ENCODE measurements at places on chromosomes 12 and 14.
A peak's percentile ranks its signal among the peaks of the same experiment; 100 is the strongest.

GRCh38 chr12:63822352-63822751, 22.1 kb upstream of the SRGAP1 start:
- no peak for DNase-seq

GRCh38 chr12:27966870-27967269, 5.7 kb downstream of the PTHLH start:
- DNase-seq: no peak

- no peak for DNase-seq
Observed at GRCh38 chr12:89319122-89319521, 33.2 kb downstream of the DUSP6 start.

DNA sequence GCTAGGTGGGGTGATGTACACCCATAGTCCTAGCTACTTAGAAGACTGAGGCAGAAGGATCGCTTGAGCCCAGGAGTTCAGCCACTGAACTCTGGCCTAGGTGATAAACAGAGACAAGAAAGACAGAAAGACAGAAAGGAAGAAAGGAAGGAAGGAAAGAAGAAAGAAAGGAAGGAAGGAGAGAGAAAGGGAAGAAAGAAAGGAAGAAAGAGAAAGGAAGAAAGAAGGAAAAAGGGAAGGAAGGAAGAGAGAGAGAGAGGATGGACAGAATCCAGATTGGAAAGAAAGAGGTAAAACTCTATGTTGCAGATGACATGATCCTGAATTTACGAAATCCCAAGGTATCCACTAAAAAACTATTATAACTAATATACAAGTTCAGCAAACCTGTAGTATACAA, 8.2 kb downstream of the INTS13 start:
- DNase-seq: no peak

- no peak for DNase-seq
Observed at GRCh38 chr14:90458536-90458935, 61.7 kb downstream of the CALM1 start.

GRCh38 chr12:50647031-50647430, 116.9 kb upstream of the ATF1 start:
- no peak for DNase-seq

DNA sequence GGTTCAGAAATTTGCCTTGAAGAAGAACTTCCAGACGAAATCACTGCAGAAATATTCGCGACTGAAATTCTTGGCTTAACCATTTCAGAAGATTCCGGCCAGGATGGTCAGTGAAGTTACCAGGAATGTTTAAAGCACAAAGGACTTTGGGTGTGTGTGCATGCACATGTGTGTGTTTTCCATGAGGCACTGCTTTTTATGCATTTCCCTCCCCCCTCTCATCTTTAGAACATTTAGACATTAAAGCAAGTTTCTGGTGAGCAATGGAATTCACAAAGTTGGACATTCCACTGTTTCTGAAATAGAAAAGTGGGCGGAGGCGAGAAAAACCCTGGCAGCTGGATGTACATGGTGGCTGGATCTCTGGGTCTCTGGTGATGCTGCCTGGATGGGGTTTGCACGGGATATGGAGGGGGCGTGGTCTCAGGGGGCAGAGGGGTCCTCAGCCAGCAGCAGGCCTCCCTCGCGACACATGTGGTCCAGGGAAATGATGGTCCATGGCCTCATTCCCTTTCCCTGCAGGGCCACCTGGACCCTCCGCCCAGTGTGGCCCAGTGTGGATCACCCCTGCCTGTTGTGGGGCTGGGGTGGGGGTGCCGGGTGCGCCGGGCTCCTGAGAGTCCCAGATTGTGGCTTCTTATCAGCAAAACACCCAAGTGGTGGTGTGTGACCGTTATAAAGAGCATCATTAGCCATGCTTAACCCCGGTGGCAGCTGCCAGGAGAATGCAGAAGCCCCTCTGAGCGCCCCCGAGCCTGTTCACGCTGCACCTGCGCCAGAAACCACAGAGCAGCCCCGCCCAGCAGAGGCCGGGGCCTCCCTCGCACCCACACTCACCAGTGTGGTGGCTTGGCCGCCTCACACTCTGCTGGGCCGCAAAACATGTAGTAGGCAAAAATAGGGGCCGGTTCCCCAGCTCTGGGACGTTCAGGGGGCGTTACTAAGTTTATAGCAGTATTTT, 17.8 kb upstream of the BCL7A start:
- DNase-seq: peak; percentile 66

All from mucosa of descending colon (tissue), 3 donors.